ENCODE measurements at places on chromosomes 7 and 10.

DNA sequence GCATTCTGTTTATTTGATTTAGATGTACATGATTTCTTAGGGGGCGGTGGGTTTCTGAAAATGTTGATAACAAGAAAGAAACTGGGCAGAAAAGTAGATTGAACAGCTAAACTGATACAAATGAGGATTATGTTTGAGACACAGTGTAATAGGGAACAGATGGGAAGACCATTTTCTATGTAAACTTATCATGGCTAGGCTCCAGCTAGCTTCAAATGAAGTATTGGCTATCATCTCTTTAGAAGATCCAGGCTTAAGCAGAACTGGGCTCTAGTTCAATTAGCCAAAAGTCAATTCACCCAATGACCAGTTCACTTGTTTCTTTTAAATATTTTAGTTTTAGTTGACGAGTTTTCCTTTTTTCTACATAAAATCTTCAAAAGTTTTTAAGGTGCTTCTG, 639.5 kb downstream of the ANKRD7 start:
- DNase-seq: no peak

DNA sequence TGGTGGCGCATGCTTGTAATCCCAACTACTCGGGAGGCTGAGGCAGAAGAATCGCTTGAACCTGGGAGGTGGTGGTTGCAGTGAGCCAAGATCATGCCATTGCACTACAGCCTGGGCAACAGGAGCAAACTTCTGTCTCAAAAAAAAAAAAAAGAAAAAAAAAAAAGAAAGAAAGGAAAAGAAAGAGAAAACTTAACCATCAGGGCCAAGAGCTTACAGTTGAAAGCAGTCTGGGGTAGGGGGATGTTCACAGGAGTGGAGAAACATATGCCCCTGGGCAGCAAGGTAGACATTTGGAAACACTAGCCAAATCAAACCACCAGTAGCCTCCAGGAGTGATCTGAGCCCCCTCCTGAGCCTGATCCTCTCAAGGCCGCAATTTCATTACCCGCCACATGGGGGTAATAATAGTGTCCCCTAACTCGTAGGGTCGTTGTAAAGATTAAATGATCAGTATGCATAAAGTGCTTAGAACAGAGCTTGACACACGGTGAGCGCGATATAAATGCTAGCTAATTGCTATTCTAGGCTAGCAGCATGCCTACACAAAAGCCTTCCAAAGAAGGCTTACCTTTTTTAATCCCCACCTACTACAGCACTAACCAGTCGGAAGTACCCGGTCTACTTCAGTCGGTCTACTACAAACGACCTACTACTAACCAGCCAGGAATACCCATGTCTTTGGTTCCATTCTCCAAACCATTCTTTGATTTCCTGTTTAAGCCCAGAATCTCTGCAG, 274.3 kb upstream of the NEBL start:
- DNase-seq: no peak

- no peak for DNase-seq
These were observed 5.3 kb downstream of the NEUROG3 start for GRCh38 chr10:69567920-69568319.

DNA sequence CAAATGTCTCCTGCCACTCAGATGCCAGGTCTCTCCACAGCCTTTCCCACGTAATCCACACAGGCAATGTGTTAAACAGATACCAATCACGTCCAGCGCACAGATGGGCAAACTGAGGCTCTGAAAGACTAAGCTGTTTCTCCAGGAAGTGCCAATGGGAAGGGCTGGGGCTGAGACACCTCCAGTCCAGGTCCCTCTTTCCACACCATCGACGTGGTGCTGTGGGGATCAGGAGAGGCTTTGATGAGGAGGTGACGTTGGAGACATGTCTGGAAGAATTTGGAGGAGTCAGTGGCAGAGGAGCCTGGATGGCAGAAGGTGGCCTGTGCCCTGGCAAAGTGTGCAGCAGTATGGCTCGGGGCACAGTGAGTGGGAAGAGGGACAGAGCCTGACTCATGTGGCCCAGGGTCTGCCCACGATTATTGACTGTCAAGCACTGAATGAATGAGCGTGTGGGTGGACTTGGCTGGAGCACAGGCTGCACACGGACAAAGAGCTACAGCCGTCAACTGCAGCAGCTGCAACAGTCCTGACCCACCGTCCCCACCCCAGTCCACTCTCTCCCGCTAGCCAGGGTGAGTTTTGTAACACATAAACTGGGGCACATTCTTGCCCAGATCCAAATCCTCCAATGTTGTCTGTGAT, 40.8 kb upstream of the HSPA12A start:
- no peak for DNase-seq

- no peak for DNase-seq
These were observed 80.0 kb downstream of the CFAP58 start for GRCh38 chr10:104433669-104434068.

- no peak for DNase-seq
These were observed 56.2 kb downstream of the EEPD1 start for GRCh38 chr7:36208997-36209813.

GRCh38 chr10:33229252-33229948, 105.1 kb downstream of the NRP1 start:
- no peak for DNase-seq

DNA sequence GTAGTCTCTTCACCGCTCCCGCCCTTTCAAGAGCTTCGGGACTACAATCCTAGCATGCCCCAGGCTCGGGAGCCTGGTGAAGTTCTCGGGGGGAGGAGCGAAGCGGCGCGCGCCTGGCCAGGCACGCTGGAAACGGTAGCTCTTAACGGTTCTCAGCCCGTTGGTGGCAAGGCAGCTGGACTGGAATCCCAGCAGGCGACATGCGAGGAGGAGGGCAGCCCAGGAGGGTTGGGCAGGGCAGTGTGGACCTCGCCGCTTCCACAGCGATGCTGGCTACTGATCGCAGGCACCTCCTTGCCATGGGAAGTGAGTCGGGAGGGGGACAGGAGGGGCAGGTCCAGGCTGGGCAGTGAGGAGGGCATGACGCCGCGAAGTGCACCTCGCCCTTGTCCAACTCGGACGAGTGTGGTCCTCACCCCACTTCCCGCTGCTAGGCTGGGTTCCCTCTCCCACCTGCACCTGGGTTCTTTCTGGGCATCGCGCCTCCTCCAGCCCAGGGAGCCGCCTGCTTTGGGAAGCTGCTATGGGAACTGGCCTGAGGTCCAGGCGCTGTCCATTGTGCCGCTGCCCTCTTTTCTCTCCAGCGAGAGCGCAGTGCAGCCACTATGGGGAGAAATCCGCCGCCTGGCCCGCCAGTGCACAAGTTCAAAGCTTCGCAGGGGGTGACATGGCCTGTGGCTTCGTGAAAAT, 367.8 kb upstream of the NUPR2 start:
- DNase-seq: no peak

DNA sequence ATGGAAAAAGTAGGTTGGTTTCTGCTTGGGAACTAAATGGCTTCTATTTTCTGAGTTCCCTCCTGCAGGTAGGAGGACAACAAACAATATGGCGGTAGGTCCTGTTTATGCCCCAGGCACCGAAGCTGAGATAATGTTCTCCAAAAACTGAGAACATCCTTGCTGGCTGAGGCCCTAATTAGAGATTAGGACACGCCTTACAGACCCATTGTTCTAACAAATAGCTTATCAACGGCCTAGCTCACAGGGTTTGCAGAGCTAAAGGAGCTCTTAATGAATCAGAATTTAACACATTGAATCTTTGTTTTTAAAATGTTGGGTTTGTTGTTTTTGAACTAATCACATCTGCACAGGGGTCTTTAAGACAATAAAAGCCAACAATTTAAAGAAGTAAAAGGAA, 37.0 kb downstream of the HTR5A start:
- DNase-seq: no peak

DNA sequence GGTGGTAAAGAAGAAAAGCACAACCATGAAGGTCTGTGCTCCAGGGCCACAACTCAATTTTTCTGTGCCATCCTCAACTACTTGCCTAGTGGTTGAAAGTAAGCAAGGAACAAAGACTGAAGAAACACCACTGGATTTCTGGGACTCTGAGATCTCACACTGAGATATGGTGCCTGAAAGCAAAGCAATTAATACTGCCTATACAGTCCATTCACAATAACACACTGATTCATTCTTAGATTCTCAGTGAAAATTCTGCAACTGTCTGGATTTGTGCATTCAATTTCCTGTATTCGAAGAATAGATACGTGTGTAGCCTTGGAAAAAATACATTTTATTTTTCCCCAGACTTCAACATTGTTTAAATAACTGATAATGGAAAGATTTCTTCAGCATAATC, 116.4 kb upstream of the FAM133B start:
- no peak for DNase-seq

- DNase-seq: no peak
These were observed 54.2 kb upstream of the EBF3 start for GRCh38 chr10:130018265-130018664.

DNA sequence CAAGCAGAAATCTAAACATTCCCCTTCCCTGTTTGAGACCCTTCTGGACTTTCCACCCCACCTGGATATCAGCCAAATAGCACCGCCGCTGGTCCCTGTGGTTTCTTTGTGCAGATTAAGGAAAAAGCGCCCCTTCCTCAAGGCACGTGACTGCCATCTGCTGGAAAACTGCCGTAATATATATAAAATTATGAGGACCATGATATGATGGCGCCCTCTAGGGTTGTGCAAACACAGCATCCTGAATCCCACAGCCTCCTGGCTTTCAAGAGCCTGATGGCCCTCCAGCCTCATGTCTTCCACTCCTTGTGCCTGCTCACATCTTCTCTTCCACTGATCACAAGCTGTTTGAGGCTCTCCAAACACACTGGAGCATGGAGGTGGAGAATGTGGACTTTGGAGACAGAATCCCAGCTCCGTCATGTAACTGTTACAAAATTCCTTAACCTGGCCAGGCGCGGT, 121.3 kb downstream of the MYL10 start:
- peak; percentile 5 for DNase-seq

DNA sequence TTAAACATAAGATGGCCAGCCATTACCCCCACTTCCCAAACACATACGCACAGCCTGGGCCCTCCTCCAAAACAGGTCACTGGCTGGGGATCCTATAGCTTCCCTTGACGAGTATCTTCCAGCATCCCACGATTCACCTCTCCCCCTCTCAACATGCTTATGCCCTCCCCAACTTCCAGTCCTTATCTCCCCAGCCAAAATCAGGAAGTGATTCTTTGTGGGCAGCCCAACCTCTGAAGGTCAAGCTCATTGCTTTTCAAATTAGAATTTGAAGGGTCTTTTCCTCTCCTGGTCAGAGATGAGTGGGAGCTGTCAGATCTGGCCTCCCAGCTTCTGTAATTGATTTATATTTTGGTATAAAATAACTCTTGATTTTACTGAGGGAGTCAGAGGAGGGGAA, 133.6 kb downstream of the ATXN7L1 start:
- DNase-seq: no peak

DNA sequence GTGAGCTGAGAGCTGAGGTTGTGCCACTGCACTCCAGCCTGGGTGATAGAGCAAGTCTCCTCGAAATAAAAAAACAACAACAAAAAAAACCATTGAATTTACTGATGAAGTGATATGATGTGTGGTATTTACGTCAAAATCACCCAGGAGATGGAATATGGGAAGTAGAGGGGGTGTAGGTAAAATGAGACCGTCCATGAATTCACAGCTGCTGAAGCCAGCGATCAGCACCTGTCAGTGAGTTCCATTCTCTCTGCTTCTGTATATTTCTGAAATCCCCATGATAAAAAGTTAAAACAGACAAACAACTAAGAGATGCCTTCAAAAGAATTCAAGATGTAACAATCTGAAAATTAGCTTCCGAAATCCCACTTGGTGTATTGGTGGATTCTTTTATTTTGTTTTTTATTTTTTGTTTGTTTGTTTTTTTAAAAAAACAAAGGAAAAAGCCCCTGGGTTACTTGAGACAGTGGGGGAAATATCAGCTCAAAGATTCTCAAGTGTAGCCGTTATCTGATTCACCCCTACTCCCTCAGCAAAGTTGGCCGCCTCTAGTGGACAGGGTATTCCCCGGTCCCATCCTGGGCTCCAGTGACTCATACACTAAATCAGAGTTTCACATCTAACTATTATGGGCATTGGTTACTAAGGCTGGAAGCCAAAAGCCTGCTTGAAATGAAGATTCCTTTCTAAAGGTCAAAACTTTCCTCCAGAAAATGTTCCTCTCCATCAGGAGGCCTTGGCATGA, 76.4 kb downstream of the MAP3K8 start:
- no peak for DNase-seq

GRCh38 chr7:16779051-16779450, 25.5 kb downstream of the TSPAN13 start:
- DNase-seq: no peak

DNA sequence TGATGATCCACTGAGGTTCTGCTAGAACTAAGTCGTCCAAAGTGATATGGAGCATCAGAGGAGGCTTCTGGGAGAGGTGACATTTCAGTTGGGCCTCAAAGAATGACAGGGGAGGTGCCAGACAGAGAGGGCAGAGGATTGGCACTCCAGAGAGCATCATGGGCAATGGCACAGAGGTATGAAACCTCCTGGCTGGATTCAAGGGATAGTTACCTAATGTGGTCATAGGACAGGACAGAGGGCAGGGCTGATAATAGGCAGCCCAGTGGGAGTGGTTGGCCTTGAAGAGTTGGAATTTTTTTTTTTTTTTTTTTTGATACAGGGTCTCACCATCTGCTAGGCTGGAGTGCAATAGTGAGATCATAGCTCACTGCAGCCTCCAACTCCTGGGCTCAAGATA, 7.6 kb downstream of the SRRM3 start:
- no peak for DNase-seq

GRCh38 chr10:48548531-48549135, 56.2 kb downstream of the ARHGAP22 start:
- DNase-seq: no peak

DNA sequence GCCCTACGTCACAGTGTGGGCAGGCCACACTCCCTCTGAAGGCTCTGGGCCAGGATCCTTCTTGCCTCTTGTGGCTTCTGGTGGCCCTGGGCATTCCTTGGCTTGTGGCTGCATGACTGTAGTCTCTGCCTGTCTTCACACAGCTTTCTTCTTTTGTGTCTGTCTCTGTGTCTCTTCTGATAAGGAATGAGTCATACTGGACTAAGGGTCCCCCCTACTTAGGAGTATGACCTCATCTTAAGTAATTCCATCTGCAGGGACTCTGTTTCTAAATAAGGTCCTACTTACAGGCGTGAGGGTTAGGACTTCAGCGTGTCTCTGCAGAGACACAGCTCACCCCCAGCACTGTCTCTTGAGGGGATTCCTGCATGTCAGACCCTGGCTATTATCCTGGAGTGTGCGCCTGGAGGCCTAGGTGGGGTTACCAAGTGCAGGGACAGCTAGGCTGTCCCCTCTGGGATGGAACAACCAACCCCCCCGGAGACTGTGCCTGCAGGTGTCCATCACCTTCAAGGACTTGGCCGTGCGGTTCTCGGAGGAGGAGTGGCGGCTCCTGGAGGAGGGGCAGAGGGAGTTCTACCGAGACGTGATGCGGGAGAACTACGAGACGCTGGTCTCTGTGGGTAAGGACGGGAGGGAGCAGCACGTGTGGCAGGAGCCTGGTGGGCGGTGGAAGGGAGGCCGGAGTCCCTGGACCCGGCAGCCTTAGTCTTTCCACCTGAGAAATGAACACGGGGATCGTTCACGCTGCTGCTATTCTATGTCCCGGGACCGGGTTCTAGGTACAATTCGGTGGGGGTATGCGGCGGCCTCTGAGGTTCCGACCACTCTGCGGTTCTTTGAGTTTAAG, 54.1 kb downstream of the ZNF467 start:
- no peak for DNase-seq

Data from T follicular helper cell (primary cell).